ENCODE measurements at places on chromosomes 12 and 14. TPM values are rescaled to one million over a fixed set of nuclear protein-coding genes. Genes with fewer than 3 reads are reported as not detected.

Gene KERA
- total RNA-seq = not detected

Gene ITGA7
- 1.3 TPM for total RNA-seq

Gene SLC6A12
- not detected for total RNA-seq

Gene PLCZ1
- total RNA-seq = not detected

Gene OTX2
- total RNA-seq = not detected

Gene EML5
- 0.86 TPM for total RNA-seq

Gene FBLN5
- 77.7 TPM for total RNA-seq

Gene MSRB3
- total RNA-seq = 89.2 TPM

Gene GYS2
- not detected for total RNA-seq

Gene KLRF2
- not detected for total RNA-seq

Gene TSPAN11
- 0.32 TPM for total RNA-seq

Gene CACNA2D4
- total RNA-seq = 0.97 TPM

Gene BHLHE41
- total RNA-seq = 6.8 TPM

Gene TPPP2
- total RNA-seq = not detected

Gene PIWIL1
- total RNA-seq = not detected

Gene TMEM30B
- not detected for total RNA-seq

Gene SMCO2
- total RNA-seq = not detected

Gene CARMIL3
- total RNA-seq = not detected

Gene PPP2R5C
- 114 TPM for total RNA-seq

Gene CLEC14A
- 2.3 TPM for total RNA-seq

Gene RILPL1
- 10.6 TPM for total RNA-seq

Gene SELPLG
- 1.3 TPM for total RNA-seq

Gene CIDEB
- 1.3 TPM for total RNA-seq

Gene TAS2R31
- total RNA-seq = 7.3 TPM

Gene ANKRD33
- not detected for total RNA-seq

Gene KDM2B
- 34.1 TPM for total RNA-seq

Gene SPX
- under 0.01 TPM for total RNA-seq

Gene PSMA6
- total RNA-seq = 217 TPM

Gene TPCN1
- 25.9 TPM for total RNA-seq

Gene NUAK1
- total RNA-seq = 82.8 TPM

Gene GPR162
- 2.6 TPM for total RNA-seq

Gene GLT1D1
- total RNA-seq = not detected

Gene VPS29
- total RNA-seq = 88.3 TPM

Gene ZNF384
- total RNA-seq = 19.4 TPM
